ENCODE measurements at places on chromosomes 7 and 10. TPM values are rescaled to one million over a fixed set of nuclear protein-coding genes. Genes with fewer than 3 reads are reported as not detected.

The PDLIM1 gene
- total RNA-seq: 405 TPM

The SFTPA1 gene
- total RNA-seq: 0.91 TPM

The KCP gene
- 14.5 TPM for total RNA-seq

The EPHB4 gene
- 58.4 TPM for total RNA-seq

The SLC29A4 gene
- total RNA-seq: 3.7 TPM

The OGDHL gene
- total RNA-seq: 6.0 TPM

The ZNF503 gene
- 25.2 TPM for total RNA-seq

The CCDC126 gene
- total RNA-seq: 9.6 TPM

The FOXP2 gene
- total RNA-seq: 13.5 TPM

The FAM24B gene
- 6.4 TPM for total RNA-seq

The DPP6 gene
- not detected for total RNA-seq

The EVX1 gene
- 5.6 TPM for total RNA-seq

DNA sequence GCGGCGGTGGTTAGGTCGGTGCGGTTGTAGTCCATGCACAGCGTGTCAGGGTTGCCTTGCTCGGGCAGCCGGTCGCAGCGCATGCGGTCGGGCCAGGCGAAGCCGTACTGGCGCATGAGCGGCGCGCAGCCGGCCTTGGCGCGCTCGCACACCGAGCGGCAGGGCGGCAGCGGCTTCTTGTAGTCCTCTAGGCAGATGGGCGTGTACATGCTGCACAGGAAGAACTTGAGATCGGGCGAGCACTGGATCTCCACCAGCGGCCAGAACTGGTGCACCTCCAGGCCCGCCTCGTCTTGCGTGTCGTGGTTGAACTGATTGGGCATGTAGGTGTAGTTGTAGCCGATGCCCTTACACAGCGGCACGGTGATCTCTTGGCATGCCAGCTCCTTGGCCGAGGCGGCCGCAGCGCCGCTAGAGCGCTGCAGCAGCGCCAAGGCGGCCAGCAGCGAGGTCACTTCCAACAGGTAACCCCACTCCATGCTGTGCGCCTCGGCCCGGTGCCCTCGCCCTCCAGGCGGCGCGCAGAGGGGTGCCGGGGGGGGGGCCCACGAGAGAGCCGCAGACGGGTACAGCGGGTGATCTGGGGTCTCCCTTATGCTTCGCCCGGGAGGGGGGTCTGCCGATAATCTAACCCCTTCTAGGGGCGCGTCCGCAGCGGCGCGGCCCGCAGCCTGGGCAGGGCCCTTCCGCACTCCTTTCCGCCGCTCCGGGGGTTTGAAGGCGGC lies 983 bp downstream of the FZD8 start:
- DNase-seq: peak; percentile 63

- DNase-seq: no peak
Observed at GRCh38 chr7:28718055-28718481, 240.1 kb downstream of the TRIL start.

GRCh38 chr7:123041101-123041500 lies 45.6 kb upstream of the TAS2R16 start:
- no peak for DNase-seq

DNA sequence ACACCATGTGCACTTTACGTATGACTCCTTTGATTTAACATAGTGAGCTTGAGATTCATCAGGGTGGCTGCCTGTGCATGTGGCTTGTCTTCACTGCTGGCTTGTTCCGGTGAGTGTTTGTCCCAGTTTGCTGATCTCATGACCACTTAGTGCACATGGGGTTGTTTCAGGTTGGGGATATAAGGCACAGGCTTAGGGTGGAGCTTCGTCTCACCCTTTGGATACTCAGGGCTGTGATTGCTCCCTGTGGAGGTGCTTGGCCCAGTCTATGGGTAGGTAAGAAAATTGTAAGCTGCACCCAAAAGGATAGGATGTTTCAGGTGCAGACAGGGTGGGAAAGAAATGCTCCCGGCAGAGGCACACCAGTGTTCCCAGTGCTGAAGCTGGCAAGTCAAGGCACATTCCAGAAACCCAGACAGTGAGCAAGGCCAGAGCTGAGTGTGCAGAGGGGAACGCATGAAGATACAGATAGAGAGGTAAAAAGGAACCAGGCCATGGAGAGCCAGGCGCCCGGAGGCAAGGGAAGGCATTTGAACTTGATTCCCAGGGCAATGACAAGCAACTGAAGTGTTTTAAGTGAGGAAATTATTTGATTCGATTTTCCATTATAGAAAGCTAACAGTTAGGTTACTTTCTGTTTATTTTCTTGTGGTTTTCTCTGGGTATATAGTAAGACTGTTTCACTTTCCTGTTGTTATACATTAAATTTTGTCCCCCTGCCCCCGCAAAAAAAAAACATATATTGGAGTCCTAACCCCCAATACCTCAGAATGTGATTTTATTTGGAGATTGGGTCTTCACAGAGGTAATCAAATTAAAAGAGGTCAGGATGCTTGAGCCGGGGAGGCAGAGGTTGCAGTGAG lies 289.8 kb upstream of the KLF6 start:
- no peak for DNase-seq

DNA sequence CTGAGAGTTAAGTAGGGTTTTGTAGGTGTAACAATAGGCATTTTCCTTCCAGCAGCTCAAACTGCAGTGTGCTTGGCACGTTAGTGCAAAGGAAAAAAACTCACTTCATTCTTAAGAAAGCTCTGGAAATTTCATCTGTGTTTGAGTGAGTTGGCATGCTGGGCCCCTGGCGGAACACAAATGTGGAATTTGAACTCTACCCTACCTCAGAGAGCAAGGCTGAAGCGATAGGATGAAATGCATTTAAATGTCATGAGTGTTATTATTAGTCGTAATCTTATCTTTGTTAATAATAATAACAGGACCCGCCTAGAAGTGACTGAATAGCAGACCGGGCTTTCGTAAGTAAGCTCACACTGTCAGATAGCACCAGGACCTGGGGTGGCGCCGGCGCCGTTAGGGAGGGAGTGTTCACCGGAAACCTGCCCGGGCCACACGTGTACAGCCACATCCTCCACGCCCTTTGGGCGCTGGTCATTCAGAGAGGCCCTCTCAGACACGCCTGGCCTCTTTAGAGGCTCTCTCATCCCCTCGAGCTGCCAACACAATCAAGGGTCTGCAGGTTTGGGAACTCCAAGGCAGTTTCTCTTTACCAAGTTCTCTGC lies 63.5 kb downstream of the GRK5 start:
- DNase-seq: peak; percentile 77

GRCh38 chr7:27564881-27565482 lies 97.7 kb downstream of the HIBADH start:
- no peak for DNase-seq

- DNase-seq: no peak
Observed at GRCh38 chr10:8230902-8231301, 176.4 kb downstream of the GATA3 start.

- DNase-seq: no peak
Observed at GRCh38 chr10:97889461-97890265, 40.0 kb downstream of the GOLGA7B start.

DNA sequence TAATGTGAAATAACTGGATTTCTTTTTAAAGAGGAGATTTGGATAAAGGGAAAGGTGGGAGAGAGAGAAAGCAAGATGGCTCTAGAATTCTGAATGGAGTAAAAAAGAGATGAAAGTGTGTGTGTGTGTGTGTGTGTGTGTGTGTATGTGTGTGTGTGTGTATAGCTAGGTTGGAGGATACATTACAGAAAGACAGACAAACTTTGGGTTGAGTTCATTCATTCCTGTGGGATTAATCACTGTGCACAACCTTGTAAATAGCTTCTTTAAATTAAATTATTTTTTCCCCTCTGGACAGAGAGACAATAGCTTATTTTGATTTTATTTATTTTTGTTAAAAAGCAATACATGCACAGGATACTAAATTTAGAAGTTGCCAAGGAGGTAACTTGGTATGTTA lies 7.5 kb downstream of the ASB4 start:
- DNase-seq: no peak

- DNase-seq: no peak
Observed at GRCh38 chr7:145053781-145054180, 217.9 kb upstream of the TPK1 start.

GRCh38 chr7:102042016-102042656 lies 224.7 kb downstream of the CUX1 start:
- DNase-seq: no peak

DNA sequence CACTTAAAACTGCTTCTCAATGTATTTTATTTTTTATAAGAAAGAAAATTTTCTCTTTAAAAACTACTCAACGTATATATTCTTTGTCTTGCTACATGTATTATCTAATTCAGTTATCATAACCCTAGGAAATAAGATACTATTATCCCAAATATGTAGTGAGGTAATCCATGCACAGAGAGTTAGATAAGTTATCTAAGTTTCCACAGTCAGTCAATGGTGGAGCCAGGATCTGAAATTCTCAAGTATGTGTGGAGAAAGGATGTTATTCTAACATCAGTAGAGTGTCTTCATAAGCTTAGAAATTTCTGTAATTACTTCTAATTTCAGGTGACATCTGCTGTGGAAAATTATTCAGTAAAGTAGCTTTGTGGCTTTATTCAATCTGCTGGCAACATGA lies 239.9 kb downstream of the CSTF2T start:
- DNase-seq: no peak

GRCh38 chr7:36985866-36986400 lies 261.6 kb upstream of the AOAH start:
- DNase-seq: no peak

DNA sequence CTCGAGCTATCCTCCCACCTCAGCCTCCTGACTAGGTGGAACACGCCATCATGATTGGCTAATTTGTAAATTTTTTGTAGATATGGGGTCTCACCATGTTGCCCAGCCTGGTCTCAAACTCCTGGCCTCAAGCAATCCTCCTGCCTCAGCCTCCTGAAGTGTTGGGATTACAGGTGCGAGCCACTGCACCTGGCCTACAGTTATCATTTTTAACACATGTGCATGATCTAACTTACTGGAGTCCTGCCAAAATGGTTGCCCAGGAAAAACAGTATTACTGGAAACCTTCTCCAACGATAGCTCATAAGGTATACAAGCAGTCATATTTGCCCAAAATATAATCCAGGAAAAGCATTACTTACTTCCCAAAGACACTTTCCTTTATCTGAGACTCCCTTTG lies 20.2 kb downstream of the MRPL32 start:
- no peak for DNase-seq

GRCh38 chr7:91330191-91330808 lies 66.1 kb downstream of the FZD1 start:
- no peak for DNase-seq

DNA sequence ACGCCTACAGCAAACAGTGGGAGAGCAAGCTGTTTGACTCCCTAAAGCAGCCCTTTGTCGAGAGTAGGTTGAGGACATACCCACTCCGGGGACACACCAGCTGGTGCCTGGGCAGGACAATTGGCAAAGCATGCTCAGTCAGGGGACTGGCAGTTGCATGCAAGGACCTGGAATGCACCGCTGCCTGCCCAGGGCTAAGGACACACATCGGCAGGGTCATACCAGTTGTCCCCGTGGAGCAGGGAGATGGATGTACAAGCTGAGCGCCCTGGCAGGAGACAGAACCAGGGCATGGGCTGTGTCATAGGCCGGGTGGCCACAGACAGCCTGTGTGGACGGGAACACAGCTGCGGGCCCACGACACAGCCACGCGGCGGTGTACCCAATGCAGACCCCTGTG lies 18.3 kb upstream of the ELN start:
- DNase-seq: no peak

GRCh38 chr7:66413379-66414114 lies 208.4 kb downstream of the TPST1 start:
- peak; percentile 91 for DNase-seq
